ENCODE measurements at places on chromosomes 1 and 21.

GRCh38 chr1:36087233-36088123, 1.2 kb upstream of the ADPRS start:
- no peak for DNase-seq

- no peak for DNase-seq
Observed at GRCh38 chr1:93546162-93546863, 98.4 kb downstream of the FNBP1L start.

- no peak for DNase-seq
Observed at GRCh38 chr1:40300249-40300567, 16.9 kb downstream of the COL9A2 start.

DNA sequence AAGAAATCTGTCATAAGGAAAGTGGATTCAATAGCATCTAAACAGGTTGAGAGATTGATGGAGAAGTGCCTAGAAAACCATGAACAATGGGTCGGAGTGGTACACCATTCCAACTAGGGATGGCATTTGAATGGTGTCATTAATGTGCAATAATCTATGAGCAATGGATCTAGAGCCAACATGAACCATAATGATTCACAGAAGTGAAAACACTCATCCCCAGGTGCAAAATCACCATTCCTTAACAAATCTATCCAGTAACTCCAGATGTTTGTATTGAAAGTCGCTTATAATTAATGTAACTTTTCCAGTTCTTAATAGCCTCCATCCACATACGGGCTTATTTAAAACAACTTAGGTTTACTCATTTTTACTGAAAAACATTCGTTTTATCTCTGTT, 201.3 kb upstream of the ADGRL4 start:
- DNase-seq = no peak

DNA sequence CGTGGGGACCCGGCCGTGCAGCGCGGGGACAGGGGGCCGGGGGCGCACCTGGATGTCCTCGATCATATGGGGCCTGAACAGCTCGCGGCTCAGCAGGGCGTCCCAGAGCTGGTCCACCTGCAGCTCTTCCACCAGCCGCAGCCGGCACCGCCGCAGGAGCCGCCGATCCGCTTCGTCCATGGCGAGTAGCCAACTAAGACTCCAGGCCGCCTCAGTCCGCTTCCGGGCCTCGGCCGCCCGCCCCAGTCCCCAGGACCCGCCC, at the start of gene CASP9:
Gene CASP9, minus strand, starts transcription at position 195 of the 262 bp plus-strand sequence. Its CDS starts 15 bp downstream, at position 180.
- DNase-seq = no peak

GRCh38 chr1:41792485-41792770, 126.3 kb downstream of the HIVEP3 start:
- no peak for DNase-seq

- DNase-seq = no peak
Observed at GRCh38 chr1:3975903-3976630, 76.0 kb upstream of the C1orf174 start.

All from NCI-H526 (cell line).